ENCODE measurements at places on chromosomes 3 and 15.

DNA sequence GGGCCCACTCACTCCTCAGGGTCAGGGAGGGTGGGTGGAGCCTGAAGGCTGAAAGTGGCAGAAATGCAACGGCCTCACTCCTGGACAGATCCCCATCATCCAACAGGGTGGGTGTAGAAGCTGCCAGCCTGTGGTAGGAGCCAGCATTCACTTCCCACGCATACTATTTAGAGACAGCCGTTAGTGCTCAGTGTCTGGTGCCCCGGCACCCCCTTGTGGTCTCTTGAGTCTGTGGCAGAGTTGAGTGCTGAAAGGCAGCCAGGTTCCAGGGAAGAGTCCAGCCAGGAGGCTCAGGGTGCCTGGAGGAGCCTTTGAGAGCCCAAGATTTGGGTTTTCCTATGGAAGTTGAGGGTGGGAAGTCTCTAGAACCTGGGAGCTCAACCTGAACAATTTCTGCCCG, 2.1 kb upstream of the GNAT1 start:
- DNase-seq = no peak

DNA sequence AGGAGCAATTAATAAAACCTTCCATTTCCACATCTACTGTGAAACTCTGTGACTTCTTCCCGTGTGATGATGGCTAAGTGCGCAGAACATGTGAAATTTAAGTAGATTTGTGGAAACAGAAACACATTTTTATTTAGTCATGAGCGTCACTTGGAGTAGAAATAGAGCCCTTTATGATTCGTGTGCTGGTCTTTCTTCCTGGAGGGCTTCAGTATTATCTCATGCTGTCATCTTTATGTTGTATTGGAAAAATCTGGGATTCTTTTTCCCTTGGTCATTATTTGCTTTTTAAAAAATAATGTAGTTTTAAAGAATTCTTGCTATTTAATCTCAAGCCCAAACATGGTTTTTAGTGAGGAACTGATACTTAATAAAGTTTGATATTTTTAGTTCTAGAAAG, 284.0 kb upstream of the CTDSPL start:
- no peak for DNase-seq

- DNase-seq = no peak
Measured at GRCh38 chr15:57171426-57171825, 204.9 kb upstream of the CGNL1 start.

DNA sequence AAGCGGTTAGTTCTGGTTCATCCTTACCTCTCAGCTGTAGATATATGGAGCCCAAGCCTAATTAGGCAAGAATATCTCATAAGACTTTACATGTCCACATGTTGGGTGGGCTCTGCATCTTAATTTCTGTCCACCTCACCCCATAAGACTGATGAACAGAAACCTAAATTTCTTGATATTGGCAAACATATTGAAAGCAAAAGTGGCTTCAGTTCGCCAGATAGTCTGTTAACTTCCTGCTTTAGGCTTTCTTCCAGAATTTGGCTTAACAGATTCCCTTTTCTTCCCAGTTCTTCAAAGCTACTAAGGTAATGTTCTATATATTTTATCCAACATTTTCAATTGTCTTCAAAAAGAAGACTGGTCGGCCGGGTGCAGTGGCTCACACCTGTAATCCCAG, 19.7 kb downstream of the GABPB1 start:
- no peak for DNase-seq

GRCh38 chr3:197522881-197523441, 32.8 kb downstream of the BDH1 start:
- no peak for DNase-seq

GRCh38 chr3:11273891-11274291, 1.7 kb downstream of the ATG7 start:
- DNase-seq = no peak

- DNase-seq = no peak
Measured at GRCh38 chr15:87572381-87572910, 684.1 kb downstream of the NTRK3 start.

DNA sequence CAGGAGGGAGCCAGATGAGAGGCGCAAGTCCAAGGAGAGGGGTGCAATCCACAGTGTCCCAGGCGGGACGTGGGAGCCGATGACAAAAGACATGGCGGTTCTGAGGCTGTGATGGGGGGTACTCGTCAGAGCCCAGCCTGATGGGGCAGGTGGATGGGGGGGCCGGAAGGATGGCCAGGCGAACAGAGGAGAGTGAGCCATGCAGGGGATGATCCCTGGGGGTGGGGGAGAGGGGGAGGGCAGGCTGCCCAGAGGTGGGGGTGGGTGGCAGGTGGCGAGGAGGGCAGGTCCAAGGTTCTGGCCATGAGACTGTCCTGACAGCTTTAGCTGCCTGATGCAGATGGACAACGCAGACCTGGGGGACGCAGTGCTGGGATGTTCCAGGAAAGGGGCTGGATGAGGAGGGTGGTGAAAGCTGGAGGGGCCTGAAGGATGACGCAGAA, 8.9 kb upstream of the CSPG4 start:
- no peak for DNase-seq

DNA sequence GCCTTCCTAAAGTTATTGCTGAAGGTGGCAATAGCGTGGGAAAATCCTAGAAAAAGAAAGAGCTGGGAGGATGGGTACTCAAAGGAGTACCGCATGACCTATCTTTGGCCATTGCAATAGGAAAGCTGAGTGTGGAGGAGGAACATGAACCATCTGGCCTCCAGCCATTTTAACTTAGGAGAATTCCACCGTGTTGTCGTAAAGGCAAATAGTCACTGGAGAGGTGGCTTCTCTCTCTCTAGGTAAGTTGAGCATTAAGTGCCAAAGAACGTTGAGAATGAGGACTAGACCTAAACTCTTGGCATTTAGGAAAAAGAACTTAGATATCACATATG, 16.1 kb upstream of the CMTM7 start:
- no peak for DNase-seq

DNA sequence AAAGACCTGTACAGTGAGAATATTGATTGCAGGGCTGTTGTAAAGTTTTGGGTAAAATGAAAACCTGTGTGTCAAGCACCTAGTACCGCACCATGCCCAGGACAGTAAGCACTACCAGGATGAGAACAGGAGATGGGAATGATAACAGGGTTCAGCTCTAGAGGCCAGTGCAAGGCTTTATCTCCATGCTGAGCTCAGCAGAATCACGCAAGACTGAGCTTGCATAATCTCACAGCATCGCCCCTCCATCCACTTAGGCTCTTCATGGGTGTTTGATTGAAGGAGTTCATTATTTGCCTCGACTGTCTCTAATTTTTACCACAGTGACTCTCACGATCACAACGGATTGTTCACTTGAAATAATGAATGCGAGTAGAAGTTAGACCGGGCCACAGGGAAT, 2.9 kb downstream of the ATP13A5 start:
- no peak for DNase-seq

DNA sequence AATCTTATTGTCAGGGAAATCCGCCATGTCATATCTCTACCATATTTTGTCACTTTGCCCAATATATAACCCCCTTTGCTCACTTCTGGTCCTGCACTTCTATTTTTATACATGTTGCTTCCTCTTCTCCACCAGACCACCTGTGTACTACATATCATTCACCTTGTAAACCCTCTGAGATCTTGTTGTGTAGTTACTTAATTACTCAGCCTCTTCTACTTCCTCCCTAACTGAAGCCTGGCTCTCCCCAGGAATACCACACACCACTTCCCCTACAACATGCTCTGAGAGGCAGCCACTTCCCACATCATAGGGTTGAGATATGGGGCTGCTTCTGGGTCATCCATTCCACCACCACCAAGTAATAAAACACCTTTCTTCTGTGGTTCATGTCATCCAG, 10.0 kb downstream of the HEXA start:
- DNase-seq = no peak

DNA sequence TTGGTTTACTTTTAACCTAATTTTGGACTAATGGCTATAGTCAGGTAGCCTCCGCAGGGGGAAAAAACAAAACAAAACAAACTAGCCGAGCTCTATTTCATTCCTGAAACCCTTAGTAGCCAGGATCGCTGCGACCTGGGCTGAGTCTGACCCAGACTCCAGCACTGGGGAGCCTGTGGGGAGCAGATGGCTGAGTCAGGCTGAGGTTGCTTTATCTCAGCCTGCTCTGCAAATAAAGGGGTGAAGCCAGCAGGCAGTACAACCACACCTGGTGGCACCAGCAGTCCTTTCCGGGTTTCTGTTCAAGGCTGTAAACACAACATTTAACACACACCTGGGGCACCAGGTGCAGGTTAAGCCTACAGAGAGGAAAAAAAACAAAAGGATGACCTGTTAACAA, 27.3 kb downstream of the ABHD2 start:
- no peak for DNase-seq

DNA sequence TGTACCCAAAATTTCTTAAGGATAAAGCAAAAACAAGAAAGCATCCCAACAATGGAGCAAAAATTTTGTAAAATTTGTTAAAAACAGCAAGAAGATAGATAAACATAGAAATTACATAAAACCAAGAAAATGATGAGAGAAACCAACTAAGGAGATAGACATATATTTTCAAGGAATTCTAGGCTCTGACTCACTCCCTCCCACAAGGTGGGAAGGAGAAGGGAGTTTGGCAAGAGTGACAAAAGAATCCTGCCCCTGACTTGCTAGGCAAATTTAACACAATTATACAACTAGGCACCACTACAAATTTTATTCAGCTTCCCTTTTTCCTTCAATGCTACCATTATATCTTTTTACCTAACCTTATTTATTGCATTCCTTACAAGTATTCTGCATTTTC, 70.9 kb downstream of the MYO9A start:
- DNase-seq = no peak

GRCh38 chr15:85563328-85563727, 182.9 kb downstream of the AKAP13 start:
- no peak for DNase-seq

GRCh38 chr3:62672988-62673313, 202.3 kb downstream of the CADPS start:
- no peak for DNase-seq

- DNase-seq = no peak
Measured at GRCh38 chr3:42101481-42101880, 10.3 kb downstream of the TRAK1 start.

DNA sequence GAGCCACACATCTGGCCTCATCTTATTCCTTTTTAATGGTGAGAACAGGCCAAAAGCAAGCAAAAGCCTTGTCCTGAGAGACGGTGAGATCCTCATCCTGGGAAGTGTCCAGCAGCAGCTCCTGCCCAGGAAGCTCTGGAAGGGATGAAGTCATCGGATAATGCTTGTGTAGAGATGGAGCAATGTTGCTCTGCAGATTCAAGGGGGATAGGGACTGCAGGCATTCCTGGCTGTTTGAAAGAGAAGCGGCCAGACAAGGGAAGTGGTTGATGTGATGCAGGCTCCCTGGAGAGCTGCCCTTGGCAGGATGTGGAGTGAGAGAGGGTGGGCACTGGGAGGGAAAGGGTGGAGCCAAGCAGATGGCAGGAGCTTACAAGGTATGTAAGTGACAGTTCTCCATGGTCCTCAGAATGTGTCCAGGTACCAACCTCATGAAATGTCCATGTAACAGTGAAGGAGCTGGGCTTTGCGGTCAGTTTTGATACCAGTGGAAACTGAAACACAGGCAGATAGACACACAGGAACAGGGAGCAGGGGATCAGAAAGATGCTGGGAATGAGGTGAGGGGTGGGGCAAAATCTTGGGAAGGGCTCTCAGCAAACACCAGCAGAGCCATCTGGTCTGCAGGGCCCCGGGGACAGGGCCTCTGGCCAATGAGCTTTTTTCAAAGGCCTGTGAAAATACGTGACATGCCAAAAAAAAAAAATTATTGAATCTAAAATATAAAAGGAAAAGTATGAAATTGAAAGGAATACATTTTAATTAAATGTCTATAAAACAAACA, 32.2 kb upstream of the LACTB start:
- DNase-seq = no peak

GRCh38 chr15:22950256-22950990, 29.7 kb downstream of the CYFIP1 start:
- no peak for DNase-seq

DNA sequence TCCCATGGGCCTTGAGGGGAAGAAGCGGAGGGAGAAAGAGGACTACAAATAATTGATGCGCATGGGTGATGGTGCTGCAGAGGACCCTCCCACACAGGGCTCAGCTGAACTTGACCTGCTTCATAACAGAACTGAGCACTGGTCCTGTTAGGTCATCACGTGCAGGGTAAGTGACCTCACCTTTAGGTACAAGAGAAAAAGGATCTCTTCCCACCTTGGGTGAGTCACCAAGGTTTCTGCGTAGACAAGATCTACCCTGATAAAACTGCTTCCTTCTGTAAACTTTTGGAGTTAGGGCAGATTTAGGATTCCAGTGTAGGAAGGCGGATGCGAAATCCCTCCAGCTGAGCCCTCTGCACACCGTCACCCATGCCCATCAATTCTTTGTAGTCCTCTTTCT, 67.1 kb downstream of the FEM1B start:
- no peak for DNase-seq

DNA sequence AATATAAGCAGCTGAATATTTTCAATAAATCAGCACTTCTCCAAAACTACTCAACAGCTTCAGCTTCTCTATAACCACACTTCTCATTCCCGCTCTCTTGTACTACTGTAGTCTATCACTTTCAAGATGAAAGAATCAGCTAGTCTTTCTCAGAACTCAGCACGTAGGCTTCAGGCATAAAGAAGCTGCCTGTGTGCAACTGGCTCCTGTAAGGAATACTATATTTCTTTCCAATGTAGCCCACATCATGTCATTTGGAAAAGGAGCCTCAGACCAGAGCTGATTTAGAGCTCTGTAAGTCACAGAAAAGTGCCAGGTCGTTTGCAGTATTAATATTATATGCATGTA, 62.3 kb downstream of the FMN1 start:
- DNase-seq = no peak

DNA sequence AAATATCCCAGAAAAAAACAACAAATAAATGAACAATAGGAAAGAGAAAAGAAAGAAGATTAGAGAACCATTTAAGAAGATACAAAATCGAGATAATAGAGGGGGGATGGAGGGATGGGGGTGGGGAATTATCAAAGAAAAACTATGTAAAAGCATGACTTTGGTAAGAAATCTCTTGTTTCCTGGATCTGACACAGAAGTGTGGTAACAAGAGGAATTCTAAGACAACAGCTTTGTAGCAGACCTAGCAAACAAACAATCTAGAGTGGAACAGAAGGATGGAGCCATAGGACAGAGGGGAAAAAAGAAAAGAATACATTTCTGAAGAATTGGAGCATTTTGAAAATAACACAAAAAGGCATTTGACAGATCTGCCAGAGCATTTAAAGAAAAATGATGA, 49.3 kb upstream of the HEG1 start:
- no peak for DNase-seq

GRCh38 chr3:170506556-170506955, 79.3 kb downstream of the SLC7A14 start:
- DNase-seq = no peak

GRCh38 chr3:55868347-55868746, 381.2 kb upstream of the WNT5A start:
- DNase-seq = no peak

- DNase-seq = no peak
Measured at GRCh38 chr3:16506451-16506850, 7.0 kb downstream of the RFTN1 start.

DNA sequence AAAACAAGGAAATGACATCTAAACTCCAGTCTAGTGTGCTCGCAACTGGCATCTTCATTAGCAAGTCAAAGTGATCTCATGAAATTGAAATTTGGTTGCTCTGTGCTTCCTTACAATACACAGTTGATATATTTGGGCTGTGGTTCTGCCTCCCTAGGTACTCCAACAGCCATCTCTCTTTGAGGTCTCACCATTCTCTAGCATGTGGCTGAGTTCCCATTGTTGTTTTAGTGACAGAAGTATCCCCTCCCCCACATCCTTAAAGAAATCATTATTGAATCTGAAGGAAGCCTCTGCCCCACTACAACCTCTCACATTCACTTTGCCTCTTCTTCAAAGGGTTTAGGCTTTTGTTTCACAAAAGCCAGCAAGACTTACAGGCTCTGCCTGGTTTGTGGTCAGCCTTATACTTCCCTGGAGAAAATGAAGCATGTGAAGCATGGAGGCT, 516.5 kb downstream of the NLGN1 start:
- no peak for DNase-seq

Measured in activated effector memory CD4-positive, alpha-beta T cell treated with Interleukin-2 at 50 U/mL for 16 hours (primary cell).